ENCODE measurements at places on chromosomes 1 and 21.
A peak's percentile ranks its signal among the peaks of the same experiment; 100 is the strongest.

GRCh38 chr1:91650764-91651163, 150.1 kb downstream of the CDC7 start:
- no peak for DNase-seq
- no peaks in the 10 kb centered on the region for H3K36me3 ChIP-seq
- no peaks in the 10 kb centered on the region for H3K4me1 ChIP-seq
- no peak overlapping the region for H3K4me3 ChIP-seq

DNA sequence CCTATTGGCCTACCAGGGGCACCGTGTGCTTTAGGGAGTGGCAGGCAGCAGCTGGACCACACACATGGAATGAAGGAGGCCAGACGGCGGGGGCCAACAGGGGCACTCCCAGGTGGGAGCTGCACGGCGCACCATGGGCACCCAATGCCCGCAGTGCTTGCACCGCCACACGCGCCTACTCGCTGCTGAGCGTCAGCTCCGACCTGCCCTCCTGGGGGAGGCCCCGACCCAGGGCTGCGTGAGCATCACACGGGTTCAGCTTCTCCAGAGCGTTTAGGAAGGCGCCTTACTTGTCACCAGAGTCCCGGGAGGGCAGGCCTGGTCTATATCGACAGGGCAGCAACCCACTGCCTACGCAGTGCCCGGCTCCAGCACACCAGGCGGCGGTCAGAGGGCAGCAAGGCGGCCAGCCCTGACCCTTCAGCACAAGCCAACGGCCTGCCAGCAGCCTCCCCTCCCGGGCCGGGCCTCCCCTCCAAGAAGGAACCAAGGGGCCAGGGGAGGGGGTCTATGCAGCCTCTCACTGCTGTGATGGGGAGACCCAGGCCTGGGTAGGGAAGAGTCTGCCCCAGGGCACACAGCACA, 64.9 kb downstream of the ARHGEF16 start:
- no peaks in the 10 kb centered on the region for H3K27me3 ChIP-seq
- no peak overlapping the region for H3K4me3 ChIP-seq
- no peaks in the 10 kb centered on the region for H3K36me3 ChIP-seq
- no peak for DNase-seq

DNA sequence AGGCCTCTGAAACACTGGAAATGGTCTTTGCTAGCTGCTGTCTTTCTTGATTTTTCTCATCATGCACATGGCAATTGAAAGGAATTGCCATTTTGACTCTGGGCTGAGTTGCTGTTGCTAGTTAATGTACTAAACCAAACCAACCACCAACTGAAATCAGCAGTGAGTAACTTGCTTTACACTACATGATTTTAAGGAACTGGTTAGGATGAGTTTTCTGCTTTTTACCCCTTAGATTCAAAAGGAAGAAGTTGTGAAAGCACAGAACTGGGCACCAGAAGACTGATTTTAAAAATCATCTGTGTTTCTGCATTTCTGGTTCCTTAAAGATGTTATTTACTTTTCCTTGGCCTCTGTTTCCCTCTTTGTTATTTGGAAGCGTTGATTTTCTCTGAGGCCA, 361.9 kb downstream of the HLX start:
- no peaks in the 10 kb centered on the region for H3K27me3 ChIP-seq
- no peaks in the 10 kb centered on the region for H3K4me1 ChIP-seq
- H3K4me3 ChIP-seq = no peak overlapping the region
- no peak for DNase-seq

GRCh38 chr21:38490411-38491020, 7.8 kb downstream of the ERG start:
- no peaks in the 10 kb centered on the region for H3K36me3 ChIP-seq
- H3K27me3 ChIP-seq = no peaks in the 10 kb centered on the region
- no peak overlapping the region for H3K27ac ChIP-seq
- no peak for DNase-seq
- no peak overlapping the region for H3K4me3 ChIP-seq
- H3K4me1 ChIP-seq = peaks cover 4% of the 10 kb centered on the region

DNA sequence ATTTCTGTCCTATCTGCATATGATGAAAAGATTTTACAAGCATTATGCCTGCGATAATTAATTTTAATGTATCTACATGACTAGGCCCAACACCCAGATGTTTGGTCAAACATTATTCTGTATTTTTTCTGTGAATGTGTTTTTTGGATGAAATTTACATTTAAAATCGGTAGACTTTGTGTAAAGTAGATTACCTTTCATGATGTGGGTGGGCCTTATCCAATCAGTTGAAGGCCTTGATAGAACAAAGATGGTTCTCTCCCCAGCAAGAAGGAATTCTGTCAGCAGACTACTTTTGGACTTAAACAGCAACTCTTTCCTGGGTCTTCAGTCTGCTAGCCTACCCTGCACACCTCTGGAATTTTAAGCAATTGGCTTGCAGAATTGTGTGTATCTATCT, 844.0 kb downstream of the BRINP3 start:
- H3K4me1 ChIP-seq = no peaks in the 10 kb centered on the region
- no peak for DNase-seq
- H3K36me3 ChIP-seq = no peaks in the 10 kb centered on the region
- H3K4me3 ChIP-seq = no peak overlapping the region

DNA sequence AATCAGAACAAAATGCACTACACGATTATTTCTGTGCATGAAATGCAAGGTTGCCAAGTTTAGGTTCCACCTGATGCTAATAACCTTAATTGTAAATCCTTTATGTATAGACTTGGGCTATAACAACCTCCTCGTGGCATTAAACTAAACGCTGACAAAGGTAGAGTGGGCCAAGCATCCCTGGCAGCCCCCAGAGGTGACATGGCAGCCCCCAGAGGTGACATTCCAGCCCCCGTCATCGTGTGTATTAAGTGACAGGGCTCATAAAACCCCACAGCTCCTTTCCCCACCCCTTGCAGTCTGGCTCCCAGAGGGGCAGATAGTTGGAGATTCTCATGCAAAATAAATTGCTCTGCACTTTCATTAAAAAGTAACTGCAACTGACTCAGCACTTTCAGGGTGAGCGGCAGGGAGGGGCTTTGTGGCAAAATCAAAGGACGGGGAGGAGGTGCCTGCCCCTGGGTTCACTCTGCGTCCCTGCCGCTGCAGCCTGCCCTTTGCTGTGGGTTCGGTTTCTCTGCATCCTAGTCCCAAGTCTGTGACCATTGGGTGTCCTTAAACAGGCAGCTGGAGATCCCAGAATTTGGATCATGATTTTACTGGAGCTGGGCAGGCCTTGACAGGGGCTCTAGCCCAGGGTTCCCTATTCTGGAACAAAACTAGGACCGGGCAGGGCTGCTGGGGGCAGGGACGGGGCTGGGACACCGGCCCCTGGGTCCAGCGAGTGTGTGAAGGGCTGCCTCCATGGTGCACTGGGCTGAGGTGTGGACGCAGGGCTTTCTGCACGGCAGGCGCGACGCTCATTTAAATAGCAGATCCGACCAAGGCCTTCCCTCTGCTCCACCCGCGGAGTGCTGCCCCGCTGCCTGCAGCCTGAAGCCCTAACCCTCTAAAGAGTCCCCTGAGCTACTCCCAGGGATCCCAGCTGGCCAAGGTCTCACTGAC, 234.9 kb upstream of the VAMP3 start:
- no peak overlapping the region for H3K27ac ChIP-seq
- no peaks in the 10 kb centered on the region for H3K27me3 ChIP-seq
- H3K4me1 ChIP-seq = no peaks in the 10 kb centered on the region
- no peak for DNase-seq

- H3K4me3 ChIP-seq = no peak overlapping the region
- H3K36me3 ChIP-seq = no peaks in the 10 kb centered on the region
- H3K27me3 ChIP-seq = no peaks in the 10 kb centered on the region
- H3K4me1 ChIP-seq = no peaks in the 10 kb centered on the region
- DNase-seq = no peak
- no peak overlapping the region for H3K27ac ChIP-seq
Observed at GRCh38 chr1:87190402-87190801, 138.3 kb upstream of the LMO4 start.

- DNase-seq = no peak
- no peak overlapping the region for H3K4me3 ChIP-seq
- H3K4me1 ChIP-seq = no peaks in the 10 kb centered on the region
- H3K27me3 ChIP-seq = no peaks in the 10 kb centered on the region
- H3K36me3 ChIP-seq = no peaks in the 10 kb centered on the region
Observed at GRCh38 chr1:200150721-200151120, 123.2 kb downstream of the NR5A2 start.

GRCh38 chr1:60600532-60600931, 481.8 kb upstream of the NFIA start:
- H3K27ac ChIP-seq = no peak overlapping the region
- no peaks in the 10 kb centered on the region for H3K36me3 ChIP-seq
- no peak overlapping the region for H3K4me3 ChIP-seq
- no peak for DNase-seq
- no peaks in the 10 kb centered on the region for H3K27me3 ChIP-seq
- H3K4me1 ChIP-seq = no peaks in the 10 kb centered on the region

- no peaks in the 10 kb centered on the region for H3K4me1 ChIP-seq
- no peak overlapping the region for H3K4me3 ChIP-seq
- H3K36me3 ChIP-seq = no peaks in the 10 kb centered on the region
- no peak overlapping the region for H3K27ac ChIP-seq
- no peak for DNase-seq
- no peaks in the 10 kb centered on the region for H3K27me3 ChIP-seq
Observed at GRCh38 chr1:177517546-177517945, 346.8 kb downstream of the BRINP2 start.

DNA sequence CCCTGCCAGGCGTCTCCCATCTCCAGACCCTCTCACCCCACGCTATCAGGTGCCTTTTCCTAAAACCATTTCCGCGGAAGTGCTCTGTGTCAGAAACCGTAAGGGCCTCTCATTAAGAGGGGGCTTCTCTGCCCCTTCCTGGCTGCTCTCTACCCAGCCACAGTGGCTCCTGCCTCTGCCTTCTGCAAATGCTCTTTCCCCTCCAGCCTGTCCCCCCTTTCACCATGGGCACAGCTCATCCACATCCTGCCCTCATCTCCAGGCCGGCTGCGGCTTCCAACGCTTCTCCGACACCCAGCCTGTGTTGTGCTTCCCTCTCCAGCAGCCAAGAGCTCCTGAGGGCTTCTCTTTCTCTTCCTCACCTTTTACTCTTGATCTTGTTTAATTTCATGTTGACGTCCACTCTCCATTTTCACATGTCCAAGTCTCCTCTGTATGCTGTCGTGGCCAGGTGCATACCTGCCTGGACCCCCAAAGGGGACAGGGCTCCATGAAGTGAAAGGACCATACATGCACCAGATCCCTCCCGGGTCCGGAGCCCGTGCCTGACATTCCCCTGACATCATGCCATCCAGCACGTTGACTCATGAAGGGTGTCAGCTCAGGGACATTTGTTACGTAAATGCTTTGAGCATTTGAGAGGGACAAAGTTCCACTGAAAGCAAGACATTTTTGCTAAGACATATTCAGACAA, 306.5 kb downstream of the AJAP1 start:
- no peaks in the 10 kb centered on the region for H3K36me3 ChIP-seq
- DNase-seq = no peak
- no peaks in the 10 kb centered on the region for H3K27me3 ChIP-seq
- H3K4me1 ChIP-seq = no peaks in the 10 kb centered on the region
- no peak overlapping the region for H3K4me3 ChIP-seq

DNA sequence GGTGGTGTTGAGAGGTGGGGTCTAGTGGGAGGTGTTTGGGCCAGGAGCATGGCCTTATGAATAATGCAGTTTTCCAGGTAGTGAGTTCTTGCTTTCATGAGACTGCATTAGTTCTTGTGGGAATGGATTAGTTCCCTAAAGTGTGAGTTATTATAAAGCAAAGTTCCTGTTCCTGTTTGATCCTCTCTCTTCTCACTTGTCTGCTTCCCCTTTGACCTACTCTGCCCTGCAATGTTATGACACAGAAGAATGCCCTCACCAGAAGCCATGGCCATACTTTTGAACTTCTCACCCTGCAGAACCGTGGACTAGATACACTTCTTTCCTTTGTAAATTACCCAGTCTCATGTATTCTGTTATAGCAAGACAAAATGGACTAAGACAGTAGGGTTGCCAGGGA, 53.6 kb downstream of the MAP3K7CL start:
- H3K27me3 ChIP-seq = no peaks in the 10 kb centered on the region
- no peak for DNase-seq
- H3K4me3 ChIP-seq = no peak overlapping the region
- no peaks in the 10 kb centered on the region for H3K36me3 ChIP-seq
- H3K4me1 ChIP-seq = no peaks in the 10 kb centered on the region

DNA sequence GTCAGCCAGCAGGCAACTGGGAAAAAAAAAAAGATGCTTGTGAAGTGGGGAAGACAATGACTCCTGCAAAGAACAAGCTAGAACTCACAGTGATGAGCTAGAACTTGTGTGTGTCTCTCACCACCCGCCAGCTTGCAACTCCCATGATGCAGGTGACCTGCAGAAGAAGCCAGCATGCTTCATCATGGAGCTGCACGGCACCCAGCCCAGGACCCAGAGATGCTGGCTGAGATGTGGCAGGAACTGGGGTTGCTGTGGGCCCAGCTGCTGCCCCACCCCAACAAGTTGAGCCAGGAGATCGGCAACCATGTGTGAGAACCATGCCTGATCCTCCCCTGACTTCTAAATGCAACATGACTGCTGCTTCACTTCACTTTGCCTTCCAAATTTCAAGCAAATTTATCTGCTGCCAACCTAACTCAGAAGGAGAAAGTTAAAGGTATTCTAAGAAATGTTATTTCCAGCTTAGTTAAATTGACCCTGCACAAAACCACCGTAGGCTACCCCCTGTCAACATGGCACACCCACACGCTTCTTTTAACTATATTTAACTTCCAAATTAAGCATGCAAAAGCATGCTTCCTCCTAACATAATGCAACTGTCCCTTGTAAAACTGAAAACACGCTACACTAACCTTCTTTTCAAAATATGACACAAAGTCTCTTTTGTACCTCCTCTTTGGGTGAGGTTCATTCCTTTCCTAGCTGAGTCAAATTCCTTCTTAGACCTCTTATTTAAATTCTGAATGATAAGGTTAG, 166.0 kb upstream of the IGSF21 start:
- no peak overlapping the region for H3K4me3 ChIP-seq
- H3K27me3 ChIP-seq = no peaks in the 10 kb centered on the region
- no peaks in the 10 kb centered on the region for H3K4me1 ChIP-seq
- no peak for DNase-seq

GRCh38 chr1:241464985-241465384, 54.6 kb downstream of the FH start:
- no peak overlapping the region for H3K4me3 ChIP-seq
- no peaks in the 10 kb centered on the region for H3K27me3 ChIP-seq
- no peaks in the 10 kb centered on the region for H3K36me3 ChIP-seq
- DNase-seq = no peak
- no peaks in the 10 kb centered on the region for H3K4me1 ChIP-seq

GRCh38 chr1:244837597-244838258, 2.3 kb downstream of the COX20 start:
- peak overlapping the region; percentile 99 for H3K27ac ChIP-seq
- DNase-seq = no peak
- peaks cover 47% of the 10 kb centered on the region for H3K36me3 ChIP-seq
- no peak overlapping the region for H3K4me3 ChIP-seq
- H3K27me3 ChIP-seq = no peaks in the 10 kb centered on the region
- peaks cover 15% of the 10 kb centered on the region for H3K4me1 ChIP-seq

GRCh38 chr1:112251766-112252506, 144.1 kb upstream of the CTTNBP2NL start:
- H3K27ac ChIP-seq = no peak overlapping the region
- no peaks in the 10 kb centered on the region for H3K27me3 ChIP-seq
- H3K4me3 ChIP-seq = no peak overlapping the region
- no peaks in the 10 kb centered on the region for H3K36me3 ChIP-seq
- H3K4me1 ChIP-seq = no peaks in the 10 kb centered on the region
- DNase-seq = no peak

GRCh38 chr21:36904093-36904666, 62.3 kb downstream of the HLCS start:
- DNase-seq = no peak
- H3K27me3 ChIP-seq = no peaks in the 10 kb centered on the region
- H3K36me3 ChIP-seq = no peaks in the 10 kb centered on the region
- no peak overlapping the region for H3K4me3 ChIP-seq

All from SK-N-SH (cell line).